Lung (tissue), 17 donors: ENCODE measurements at places on chromosomes 6 and 20.

DNA sequence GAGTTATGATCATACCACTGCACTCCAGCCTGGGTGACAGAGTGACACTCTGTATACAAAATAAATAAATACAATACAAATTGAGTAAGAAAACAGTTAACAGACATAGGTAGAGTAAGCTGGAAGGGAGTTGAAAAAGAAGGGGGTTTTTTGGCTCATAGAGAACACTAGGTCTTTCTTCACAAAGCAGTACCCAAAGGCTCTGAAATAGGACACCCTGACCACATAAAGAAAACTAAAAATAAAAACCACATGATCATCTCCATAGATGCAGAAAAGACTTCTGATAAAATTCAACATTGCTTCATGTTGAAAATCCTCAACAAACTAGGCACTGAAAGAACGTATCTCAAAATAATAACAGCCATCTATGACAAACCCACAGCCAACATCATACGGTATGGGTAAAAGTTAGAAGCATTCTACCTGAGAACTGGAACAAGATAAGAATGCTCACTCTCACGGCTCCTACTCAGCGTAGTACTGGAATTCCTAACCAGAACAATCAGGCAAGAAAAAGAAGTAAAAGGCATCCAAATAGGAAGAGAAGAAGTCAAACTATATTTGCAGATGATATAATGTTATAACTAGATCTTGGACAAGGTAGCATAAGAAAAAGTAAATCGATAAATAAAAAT is 48.6 kb downstream of the TOMM6 start:
- DNase-seq = no peak

- no peak for DNase-seq
These were observed 37.1 kb downstream of the QRSL1 start for GRCh38 chr6:106666282-106667021.

DNA sequence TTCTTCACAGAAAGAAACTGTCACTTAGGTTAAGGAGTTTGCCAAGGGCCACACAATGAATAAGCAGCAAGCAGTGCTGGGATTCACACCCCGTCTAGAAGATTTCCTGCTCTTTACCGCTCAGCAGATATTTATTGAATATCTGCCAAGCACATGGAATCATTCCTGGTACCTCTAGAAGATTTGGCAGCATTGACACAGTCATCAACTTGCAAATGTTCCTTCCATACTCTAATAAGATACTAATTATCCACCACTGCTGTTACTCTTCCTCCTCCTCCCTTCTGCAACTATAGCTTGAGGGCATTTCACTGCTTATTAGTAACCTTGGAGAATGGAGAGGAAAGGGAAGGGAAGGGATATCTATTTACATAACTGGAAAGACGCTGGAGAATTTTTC is 13.0 kb downstream of the MOXD1 start:
- no peak for DNase-seq

DNA sequence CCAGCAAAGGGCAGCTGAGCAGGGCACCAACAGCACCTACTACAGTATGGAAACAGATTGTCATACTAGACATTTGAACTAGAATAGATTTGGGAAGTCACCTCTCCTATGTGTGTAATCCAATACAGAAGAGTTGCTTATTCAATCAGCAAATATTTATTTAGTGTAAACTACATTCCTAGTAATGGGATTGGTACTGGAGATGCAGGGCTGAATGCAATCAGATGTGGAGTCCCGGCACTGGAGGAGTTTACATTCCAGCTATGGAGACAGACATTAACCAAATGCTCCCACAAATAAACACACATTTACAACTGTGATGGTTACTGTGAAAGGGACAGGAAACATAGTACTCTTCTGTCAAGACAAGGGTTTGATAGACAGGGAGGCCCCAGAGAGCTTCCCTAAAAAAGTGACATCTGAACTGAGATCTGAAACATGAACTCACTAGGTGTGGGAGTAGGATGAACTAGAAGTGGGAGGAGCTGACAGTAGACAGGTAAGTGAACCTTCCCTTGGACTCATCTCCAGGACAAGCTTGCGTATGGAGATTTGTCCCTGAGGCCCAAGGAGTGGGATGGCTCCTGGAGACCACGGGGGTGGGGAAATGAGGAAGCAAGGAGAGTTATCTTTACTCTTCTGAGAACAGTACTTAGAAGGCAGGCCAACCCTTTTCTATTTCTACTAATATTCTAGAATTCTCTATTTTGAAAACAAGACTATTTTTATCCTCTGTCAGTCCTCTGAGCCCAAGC is 420.5 kb downstream of the MAFB start:
- DNase-seq = no peak

GRCh38 chr20:34751453-34751852 is 47.3 kb downstream of the TP53INP2 start:
- DNase-seq = no peak

DNA sequence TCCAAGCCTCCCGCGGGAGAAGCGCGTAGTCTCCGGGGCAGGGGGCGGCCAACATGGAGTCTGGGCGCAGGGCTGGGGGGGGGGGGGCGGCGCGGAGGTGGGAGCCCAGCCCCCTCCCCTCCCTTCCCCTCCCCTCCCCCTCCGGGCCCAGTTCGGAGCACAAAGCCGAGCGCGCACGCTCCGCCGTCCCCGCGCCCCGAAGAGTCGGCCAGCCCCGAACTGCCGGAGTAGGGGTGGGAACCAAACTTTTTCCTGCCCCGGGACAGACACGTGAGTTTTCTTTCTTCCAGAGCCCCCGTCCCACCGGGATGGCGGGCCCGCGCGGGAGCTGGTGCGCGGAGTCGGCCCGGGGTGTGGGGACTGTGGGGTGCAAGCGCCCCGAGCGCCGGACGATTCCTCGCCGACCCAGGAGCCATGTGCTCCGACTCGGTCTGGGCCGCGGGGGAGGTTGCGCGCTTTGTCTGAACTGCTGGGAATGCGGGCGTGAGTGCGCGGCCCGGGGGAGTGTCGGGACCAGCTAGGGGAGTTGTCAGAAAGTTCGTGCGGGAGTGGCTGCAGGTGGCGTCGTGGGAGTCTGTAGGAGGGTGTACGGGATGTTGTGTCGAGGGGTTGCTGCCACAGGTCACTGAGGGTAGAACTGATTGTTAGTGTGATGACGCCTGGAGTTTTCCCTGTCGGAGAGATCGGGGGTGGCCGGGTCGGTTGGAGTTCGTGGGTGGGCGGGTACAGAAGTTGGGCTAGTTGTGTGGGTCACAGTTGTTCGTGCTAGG is 1.2 kb downstream of the TGIF2 start:
- peak; percentile 74 for DNase-seq

DNA sequence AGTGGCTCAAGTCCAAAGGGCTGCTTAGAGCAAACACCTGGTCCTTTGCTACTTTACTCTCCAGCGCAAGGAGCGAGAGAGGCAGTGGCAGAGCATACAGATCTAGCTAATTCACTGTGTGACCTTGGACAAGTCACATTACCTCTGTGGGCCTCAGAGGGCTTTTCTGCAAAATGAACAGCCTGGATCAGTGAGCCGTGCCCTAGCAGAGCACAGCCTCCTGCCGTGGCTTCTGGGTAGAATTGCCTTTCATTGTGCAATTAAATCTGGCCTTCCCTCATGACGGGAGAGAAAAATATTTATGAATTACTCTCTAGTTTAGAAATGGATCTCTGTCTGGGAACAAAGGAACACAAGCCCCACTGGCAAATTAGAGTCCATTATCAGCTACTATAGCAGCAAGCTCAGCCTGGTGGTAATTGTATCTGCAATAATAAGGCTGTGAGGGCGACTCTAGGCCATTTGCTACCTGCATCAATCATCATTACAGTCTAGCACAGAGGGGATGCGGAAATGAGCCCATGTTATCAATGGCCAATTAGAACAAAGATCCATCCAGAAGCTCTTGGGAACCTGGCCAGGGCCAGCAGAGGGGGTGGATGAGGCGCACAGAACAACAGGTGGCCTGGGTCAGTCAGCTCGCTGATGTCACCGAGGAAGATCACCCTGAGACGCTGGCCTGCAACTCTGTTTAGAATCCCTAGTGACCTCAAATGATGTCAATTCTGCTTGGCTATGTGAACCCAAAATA is 114.2 kb upstream of the LY86 start:
- no peak for DNase-seq

- DNase-seq = no peak
These were observed 5.0 kb downstream of the SEMG1 start for GRCh38 chr20:45211569-45212474.

DNA sequence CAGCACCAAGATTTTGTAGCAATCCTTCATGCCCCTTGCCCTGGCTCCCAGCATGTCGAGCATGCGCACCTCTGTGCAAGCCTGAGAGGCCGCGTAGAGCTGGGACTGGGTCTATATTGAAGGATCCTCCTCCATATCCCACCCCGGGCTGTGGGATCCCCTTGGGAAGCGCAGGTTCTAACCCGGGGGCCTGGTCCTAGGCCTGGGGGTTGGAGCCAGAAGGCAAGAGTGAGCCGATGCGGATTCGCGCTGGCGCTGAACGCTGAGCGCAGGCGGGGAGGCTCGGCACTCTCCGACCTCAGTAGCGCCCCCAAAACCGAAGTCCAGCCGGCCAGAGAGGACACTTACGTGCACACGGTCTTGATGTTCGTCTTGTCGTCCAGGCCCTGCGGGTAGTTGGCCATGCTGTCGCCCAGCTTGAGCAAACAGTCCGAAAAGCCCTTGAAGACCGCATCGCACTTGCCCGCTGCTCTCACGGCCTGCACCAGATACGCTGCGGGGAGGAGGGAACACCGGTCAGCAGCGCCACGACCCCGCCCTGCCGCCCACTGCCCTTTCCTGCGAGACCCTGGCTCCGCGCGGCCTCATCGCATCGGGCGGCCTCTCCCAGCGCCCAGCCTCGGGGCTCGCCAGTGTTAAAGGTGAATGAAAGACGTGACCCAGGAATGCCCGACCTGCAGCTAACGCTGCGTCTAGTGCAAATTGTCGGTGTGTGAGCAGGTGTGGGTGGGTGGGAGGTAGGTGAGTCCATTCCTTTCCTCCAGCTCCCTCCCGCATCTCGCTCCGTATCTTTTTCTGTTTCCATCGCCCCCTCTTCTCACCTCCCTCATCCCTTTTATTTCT is 4.5 kb downstream of the NRN1 start:
- no peak for DNase-seq

DNA sequence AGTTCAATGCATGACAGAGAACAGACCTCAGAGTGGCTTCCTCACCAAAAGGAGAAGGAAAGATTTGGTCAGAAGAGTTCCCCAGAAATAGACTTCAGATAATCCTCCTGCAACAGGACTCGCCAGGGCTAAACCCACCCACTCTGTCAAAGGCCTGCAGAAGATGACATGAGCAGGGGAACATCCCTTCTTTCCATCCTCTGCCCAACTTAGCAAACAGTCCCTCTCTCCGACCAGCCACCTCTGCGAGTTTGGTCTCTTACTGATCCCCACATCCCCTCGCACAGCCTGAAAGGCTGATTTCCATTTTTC is 7.5 kb downstream of the NFATC2 start:
- DNase-seq = no peak

GRCh38 chr20:41100001-41100480 is 37.3 kb upstream of the PLCG1 start:
- DNase-seq = no peak

- DNase-seq = no peak
These were observed 123.4 kb downstream of the C6orf118 start for GRCh38 chr6:165186041-165186440.

DNA sequence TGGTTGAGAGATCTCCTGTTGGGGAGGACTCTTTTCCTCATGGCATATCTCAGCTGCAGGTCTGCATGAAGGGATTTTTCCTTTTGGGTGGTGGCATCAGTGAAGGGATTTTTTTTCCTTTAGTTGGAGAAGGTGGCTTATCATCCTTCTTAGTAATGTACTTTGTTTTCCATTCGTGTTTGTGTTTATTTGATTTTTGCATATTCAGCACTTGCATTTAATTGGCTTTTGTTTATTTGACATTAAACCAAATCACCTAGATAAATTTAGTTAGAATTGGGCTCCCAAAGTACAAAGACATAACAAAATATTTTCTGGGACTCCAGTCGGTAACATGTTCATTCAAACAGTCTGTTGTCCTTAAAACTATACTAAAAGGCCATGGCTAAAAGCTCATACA is 56.2 kb upstream of the MANEA start:
- DNase-seq = no peak

- DNase-seq = no peak
These were observed 51.5 kb downstream of the TRERF1 start for GRCh38 chr6:42400061-42400760.

DNA sequence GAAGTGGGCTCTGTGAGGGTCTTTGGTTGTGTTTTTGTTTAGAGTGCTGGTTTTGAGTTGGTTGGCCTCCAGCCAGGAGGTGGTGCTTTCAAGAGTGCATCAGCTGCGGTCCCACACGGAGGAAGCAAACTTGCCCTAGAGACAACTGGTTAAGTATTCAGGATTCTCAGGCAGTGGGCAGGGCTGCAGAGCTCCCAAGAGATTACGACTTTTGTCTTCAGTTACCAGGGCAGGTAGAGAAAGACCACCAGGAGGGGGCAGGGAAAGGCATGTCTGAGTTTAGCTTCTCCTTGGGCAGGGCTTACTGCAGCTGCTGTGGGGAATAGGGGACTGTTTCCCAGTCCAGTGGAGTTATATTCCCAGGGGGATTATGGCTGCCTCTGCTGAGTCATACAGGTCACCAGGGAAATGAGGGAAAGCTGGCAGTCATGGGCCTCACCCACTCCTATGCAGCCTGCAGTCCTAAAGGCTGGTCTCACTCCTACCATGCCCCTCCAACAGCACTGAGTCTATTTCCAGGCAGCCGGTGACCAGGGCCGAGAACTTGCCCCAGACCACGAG is 64.3 kb downstream of the TTI1 start:
- DNase-seq = no peak

GRCh38 chr20:60808701-60809100 is 443.4 kb upstream of the CDH4 start:
- no peak for DNase-seq

GRCh38 chr20:3461911-3462677 is 8.7 kb upstream of the ATRN start:
- no peak for DNase-seq

GRCh38 chr6:113662093-113662665 is 195.0 kb upstream of the MARCKS start:
- no peak for DNase-seq

- DNase-seq = no peak
These were observed 40.5 kb upstream of the MDGA1 start for GRCh38 chr6:37738216-37738615.

DNA sequence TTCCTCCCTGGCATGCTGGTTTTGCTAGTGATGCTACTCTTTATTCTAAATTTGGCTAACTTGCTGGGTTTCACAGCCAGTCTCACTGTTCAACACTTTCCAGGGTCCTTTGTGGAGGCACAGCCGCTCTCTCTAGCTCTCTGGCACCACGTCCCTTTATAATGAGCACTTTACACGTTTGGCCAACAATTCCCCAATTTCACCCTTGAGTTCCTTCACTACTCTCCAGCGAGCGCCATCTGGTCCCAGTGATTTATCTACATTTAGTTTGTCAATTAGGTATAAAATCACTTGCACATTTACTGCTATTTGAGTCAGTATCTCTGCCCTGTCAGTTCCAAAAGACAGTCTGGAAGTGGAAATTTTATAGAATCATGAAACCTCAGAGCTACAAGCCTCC is 241.9 kb upstream of the MOCS1 start:
- no peak for DNase-seq
